ENCODE measurements at places on chromosomes 1 and 21.

- no peak for DNase-seq
These were observed 146.7 kb upstream of the C1orf105 start for GRCh38 chr1:172273647-172274396.

DNA sequence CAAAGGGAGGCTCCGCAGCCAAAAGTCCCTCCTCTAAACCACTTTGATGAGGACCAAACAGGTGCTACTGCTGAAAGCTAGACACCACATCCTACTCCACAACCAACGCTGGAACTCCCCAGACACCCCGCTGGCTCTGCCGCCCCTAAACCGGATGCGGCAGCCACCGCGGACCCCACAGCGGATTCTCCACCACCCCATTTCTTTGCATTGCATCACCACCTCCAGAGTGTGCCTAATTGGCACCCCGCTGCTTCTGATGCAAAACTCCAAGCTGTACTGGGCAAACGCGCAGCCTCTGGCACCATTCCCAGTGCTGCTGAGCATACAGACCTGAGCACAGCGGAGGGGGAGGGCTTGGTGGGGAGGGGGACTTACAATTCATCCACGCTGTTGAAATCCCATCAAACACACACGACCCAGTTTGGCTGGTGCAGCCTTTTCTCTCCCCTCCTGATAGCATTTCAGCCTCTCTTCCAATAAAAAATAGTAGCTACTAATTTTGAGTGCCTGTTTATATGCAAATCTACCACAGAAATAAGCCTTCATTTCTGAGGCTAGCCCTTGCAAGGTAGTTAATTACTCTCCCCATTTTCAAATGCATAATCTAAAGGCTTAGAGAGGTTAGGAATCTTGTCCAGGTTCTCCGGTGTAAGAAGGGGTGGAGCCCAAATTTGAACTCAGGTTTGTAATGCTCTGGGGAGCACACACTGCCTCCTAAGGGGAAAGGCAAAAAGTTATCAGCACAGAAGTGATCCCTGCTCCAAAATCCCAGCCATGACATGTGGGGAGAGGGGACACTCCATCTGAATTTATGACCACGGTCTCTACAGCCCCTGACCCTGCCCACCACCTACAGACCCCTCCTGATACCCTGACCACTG, 12.2 kb upstream of the RGS16 start:
- DNase-seq = no peak

DNA sequence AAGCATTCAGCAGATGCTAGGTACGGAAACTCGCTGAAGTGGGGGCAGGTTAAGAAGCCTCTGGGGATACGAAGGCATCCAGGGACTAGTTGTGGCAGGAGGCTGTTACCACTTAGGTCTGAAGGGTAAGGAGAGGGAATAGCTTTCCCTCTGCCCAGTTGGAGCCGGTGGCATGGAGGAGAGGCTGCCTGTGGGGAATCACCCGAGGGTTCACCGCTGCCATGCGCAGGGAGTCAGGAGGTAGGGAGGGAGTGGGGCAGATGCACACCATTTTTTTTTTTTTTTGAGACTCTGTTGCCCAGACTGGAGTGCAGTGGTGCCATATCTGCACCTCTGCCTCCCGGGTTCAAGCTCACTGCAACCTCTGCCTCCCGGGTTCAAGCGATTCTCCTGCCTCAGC, 6.1 kb downstream of the PCSK9 start:
- DNase-seq = no peak

DNA sequence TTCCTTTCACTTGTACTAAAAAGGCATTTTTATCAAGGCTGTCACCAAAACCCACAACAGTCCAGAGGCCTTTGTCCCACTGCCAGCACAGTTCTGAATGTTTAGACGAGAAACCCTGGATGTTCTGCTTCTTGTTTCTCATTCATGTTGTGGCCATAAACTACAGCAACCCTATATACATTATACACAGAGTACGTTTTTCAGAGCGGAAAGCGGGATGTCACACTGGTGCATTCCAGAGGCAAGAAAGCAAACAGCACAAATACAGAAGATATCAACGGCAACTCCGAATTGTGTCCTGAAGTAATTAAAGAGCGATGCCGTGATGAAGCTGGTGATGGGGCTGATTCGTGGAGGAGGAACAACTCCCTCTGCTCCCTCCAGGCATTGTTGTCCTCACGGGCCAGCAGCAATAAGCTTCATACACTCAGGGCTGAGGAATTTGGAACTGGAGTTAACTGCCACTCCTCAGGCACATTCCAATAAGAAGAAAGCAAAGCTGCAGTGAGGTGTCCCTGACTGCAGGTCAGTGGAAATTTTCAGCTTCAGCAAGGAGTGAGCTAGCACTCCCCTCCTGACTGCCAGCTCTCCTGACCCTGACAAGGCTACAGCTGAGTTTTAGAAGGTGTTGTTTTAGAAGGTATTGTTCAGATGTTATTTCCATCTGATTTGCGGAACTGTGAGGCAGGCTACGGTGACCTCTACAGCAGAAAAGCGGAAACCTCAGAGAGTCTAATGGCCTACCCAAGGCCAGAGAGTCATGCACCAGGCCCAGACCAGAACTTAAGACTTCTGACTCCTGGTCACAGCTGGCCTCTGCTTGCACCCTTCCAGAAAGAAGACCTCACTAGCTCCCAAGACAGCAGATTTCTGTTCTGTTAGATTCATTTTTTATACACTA, 149.0 kb downstream of the TGFBR3 start:
- DNase-seq = peak; percentile 79

DNA sequence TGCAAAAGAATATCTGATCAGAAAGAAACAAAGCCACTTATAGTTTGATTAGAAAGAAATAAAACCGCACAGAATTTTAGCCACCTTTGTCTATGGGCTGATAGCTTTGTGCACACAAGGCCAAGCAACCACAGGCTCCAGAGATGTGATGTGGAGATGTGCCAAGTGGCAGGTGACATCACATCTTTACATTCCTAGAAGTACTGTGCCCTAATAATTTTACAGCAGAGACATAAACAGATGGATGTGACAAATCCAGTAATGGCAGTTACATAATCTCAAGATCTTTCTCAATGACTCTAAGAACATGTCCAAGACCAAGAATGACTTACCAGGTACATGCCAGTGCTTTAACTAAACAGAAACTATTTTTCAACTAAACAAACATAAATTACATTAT, 159.5 kb downstream of the LTN1 start:
- DNase-seq = no peak

GRCh38 chr1:3097861-3098260, 28.9 kb downstream of the PRDM16 start:
- no peak for DNase-seq

- no peak for DNase-seq
These were observed 13.6 kb downstream of the WDR4 start for GRCh38 chr21:42865776-42866160.

GRCh38 chr21:44967082-44968047, 27.5 kb downstream of the SLX9 start:
- DNase-seq = no peak

DNA sequence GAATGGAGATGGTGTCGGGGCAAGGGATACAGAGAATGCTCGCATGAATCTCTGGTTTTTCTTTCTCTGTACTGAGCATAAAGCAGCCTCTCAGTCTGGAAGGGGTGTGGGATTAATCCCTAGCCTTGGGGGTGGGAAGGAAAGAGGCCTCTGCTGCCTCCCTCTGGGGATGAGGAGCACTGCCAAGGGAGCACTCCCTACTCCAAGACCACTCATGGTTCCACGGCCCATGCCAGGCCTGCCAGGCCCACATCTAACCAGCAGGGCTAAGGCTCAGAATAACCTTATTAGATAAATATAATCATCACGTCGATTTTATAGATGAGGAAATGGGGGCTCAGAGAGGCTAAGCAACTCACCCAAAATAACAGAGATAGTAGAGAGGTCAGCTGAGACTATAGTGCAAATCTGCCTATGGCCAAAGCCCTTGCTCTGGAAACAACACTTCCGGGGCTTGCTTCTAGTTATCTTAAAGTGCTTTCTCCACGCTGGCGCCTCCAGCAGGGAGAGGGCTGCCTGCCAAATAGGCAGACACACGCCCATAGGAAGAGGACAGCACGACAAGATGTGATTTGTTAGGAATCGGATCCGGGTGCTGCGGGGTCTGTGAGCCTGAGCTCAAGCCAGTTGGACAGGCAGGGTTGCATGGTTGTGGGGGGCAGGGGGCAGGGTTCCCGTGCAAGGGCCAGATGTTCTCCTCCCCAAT, 522 bp downstream of the TEX35 start:
- no peak for DNase-seq

DNA sequence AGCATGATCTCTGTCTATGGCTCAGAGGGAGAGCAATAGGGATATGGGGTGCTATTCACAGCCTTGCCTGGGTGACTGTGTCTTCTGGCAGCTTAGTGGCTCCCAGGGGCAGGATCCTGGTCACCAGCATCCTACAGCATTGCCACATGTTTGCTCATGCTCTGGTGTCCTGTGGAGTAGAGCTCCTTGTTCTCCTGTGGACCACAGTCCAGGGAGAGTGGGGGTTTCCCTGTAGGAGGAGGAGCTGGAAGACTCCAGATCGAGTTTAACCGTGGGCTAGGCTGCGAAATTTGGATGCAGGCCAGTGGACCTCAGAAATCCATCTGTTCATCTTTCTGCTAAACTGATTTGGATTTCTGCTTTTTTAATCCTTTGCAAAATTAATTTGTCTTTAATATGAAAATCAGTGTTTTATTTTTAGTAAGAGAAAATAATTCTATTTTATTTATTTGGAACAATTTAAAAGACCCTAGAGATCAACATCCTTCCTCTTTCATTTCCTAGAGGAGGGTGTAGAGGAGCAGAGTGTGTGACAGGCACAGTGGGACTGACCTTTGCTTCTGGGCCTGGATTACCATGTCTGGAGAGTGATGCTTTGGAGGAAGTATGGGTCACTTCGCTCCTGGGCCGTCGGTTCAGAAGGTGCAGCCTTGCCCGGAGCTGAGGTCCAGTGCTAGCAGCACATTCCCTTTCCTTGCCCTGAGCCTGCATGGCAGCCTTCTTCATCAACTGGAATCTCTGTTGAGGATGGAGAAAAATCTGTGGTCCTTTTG, 17.4 kb downstream of the ADARB1 start:
- DNase-seq = no peak

DNA sequence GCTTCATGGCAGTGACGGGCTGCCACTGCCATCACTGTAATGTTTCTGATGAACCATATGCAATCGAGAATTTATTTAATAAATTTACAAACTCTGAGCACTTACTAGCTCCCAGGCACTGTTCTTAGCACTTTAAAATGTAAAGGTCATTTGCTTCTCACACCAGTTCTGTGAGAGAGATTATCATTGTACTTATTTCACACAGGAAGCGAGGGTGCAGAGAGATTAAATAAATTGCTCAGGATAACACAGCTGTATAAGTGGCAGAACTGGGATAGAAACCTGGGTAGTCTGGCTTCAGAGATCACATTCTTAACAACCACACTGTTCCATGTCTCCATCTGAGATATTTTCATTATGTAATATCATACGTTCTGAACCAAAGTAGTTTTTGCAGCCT, 119.9 kb downstream of the MAST2 start:
- no peak for DNase-seq

DNA sequence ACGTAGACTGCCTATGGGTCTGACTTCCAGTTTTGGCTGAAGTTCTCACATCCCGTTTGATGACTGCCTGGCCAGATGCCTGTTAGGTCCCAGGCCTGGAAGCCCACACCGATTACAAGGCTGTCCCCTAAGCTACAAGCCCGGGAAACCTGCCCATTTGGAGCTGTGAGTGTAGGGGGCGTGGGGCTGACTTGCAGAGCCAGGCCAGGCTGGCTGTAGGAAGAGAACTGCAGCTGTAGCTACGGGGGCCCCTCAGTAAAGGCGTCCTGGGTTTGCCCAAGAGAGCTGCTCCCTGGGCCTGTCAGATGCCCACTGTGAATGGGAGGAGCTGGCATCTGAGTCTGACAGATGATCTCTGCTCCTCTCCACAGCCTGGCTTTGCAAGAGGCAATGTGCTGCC, 199.7 kb downstream of the CAMTA1 start:
- DNase-seq = no peak

DNA sequence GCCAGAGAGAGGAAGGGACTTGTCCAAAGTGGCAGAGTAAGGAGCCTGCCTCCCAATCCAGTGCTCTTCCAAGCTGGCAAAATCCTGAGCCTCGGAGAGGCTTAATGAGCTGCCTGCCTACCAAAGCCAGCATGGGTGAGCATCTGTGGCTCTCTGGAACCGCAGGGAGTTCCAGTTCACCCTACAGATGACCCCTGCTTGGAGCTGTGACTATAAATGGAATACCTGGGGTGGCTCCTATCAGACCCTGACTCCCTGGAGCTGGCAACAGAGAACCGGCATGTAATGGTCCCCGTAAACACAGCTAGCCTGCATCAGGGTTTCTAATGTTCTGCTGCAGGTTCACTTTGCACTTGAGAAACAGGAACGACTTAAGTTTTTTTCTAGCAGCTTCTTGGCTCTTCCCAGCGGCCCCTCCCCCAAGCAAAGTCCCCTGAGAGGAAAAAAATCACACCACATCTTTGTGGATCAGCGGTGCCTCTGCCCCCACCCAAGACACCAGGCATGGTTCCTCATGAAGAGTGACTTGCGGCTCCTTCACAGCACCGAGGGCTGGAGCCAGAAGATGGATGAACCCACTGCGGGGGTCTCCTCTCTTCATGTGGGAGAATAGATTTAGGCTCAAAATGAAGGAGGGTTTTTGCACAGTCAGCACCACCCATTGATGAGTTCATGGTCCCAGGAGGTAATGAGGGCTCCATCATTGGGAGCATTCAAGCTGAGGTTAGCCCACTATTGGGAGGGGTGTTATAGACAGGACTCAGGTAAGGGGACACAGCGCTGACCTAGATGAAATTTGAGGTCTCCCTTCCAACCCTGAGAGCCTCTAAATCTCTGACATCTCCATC, 79.0 kb downstream of the SYT2 start:
- DNase-seq = no peak

GRCh38 chr21:18387994-18388393, 15.6 kb downstream of the TMPRSS15 start:
- DNase-seq = no peak

DNA sequence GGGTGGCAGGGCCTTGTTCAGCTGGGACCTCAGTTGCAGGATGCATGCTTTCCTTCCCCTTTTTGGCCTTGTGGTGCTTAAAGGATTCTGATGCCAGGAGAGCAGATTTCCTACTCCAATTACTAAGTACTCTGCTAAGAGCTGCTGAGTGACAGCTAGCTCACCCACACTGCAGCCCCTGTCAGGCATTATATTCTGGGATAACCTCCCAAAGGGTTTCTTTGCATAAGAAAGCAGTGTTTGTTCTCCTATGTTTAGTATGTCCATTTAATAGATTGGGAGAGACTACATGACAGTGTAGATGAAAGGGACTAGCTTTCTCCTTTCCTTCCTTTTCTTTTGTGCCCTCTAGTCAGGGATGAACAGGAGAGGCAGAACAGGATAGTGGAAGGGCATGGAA, 100.7 kb downstream of the FAM78B start:
- DNase-seq = no peak

All from A549 (cell line).